ENCODE measurements at places on chromosomes 13 and 19.

DNA sequence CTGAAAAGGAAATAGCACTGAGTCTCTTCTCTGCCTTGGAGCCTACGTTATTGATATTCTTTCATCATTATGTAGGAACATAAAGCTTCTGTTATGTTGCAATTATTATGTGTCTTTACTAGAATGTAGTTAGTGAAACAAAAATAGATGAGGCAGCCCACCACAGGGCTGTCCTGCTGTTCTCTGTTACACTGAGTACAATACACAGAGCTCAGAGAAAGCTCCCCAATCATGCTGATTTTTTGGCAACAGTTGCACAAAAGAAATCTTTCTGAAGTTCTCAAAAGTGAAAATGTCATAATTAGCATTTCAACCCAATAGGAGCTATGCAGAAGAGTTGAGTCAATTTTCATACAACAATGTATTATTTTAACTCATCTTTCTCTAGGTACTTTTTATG is 119.5 kb downstream of the EFNB2 start:
- DNase-seq = no peak

- DNase-seq = no peak
These were observed 1640.0 kb upstream of the PRR20A start for GRCh38 chr13:55500694-55501093.

- DNase-seq = no peak
These were observed 32.5 kb downstream of the ZNF527 start for GRCh38 chr19:37403403-37403802.

- peak; percentile 23 for DNase-seq
These were observed 50.5 kb upstream of the UBE2L5 start for GRCh38 chr13:30371649-30372265.

DNA sequence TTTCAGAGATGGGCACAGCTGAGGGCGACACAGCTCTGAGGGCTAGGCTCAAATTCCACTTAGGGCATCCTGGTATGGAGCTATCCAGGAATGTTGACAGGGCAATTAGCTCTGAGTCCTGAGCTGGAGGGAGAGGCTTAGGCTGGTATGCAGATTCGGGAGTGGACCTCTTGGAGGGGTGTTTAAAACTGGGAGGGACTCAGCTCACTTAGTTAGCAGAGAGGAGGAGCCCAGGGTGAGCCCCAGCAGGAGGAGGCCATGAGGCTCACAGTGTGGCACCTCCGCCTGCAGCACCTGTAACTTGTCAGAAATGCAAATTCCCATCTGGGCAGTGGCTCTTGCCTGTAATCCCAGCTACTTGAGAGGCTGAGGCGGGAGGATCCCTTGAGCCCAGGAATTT is 10.2 kb upstream of the NOP53 start:
- no peak for DNase-seq

GRCh38 chr19:4229179-4229931 is at the start of gene EBI3:
EBI3 (plus strand) TSS chr19:4229523; CDS start chr19:4229551, 28 bp downstream.
- no peak for DNase-seq

GRCh38 chr19:1668486-1669270 is 16.3 kb upstream of the TCF3 start:
- DNase-seq = no peak

- DNase-seq = no peak
These were observed 30.7 kb downstream of the SLC25A42 start for GRCh38 chr19:19094513-19094912.

DNA sequence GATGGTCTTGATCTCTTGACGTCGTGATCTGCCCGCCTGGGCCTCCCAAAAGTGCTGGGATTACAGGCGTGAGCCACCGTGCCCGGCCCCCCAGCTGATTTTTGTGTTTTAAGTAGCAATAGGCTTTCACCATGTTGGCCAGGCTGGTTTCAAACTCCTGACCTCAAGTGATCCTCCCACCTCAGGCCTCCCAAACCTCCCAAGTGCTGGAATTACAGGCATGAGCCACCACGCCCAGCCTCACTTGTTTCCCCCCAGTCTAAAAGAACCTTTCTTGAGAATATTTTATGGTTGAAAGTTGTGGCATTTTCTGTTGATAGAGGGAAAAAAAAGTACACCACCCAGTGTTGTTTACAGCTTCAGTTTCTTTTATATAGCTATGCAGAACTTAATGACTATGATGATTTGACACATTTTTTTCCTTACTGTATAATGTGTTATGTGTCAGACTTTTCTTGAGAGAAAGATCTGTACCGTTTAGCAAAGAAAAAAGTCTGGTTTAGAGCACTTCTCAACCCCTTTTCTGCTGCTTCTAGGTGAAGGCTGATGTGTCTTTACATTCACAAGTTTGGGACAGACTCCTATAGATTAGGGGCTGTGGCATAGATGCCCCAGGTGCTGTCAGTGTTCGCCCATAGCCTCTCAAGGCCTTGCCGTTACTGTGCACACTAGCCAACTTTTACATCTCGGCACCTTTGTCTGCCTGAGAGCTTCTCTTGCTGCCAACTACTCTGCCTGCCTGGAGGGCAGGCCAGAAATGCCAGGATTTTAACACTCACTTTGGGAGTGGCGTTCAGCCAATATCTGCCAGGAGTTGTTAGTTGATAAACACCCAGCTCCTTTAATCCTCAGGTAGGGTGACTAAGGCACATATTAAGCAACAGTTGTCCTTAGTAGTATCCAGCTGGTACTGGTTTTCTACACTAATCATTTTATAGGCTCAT is 33.0 kb downstream of the KCTD4 start:
- peak; percentile 92 for DNase-seq

- no peak for DNase-seq
These were observed 4.3 kb downstream of the HAUS8 start for GRCh38 chr19:17070912-17071311.

- DNase-seq = no peak
These were observed 114.2 kb downstream of the RAP2A start for GRCh38 chr13:97548138-97548537.

- DNase-seq = no peak
These were observed 308.4 kb downstream of the FGF9 start for GRCh38 chr13:21979161-21979806.

GRCh38 chr13:64626105-64626504 is 2604.0 kb downstream of the PCDH9 start:
- DNase-seq = no peak

- peak; percentile 79 for DNase-seq
These were observed 24.6 kb downstream of the BICRA start for GRCh38 chr19:47633517-47633916.

DNA sequence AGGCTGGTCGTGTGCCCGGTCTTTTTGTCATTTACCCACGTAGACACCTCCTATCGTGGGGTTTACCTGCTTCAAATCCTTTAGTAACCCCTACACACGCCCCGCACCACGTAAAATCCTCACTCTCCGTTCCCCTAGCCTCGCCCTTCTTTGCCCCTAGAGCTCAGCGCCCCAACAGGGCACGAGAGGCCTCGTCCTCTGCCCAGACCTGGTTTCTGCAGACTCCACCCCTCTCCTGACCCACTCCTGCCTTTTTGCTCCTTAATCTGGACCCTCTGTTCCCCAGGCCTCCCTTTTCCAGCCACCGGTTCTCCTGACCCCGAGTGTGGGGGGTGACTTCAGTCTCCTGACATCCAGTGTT is 412 bp downstream of the ZNF528 start:
- DNase-seq = no peak

- no peak for DNase-seq
These were observed 75.1 kb downstream of the URI1 start for GRCh38 chr19:30017172-30017571.

DNA sequence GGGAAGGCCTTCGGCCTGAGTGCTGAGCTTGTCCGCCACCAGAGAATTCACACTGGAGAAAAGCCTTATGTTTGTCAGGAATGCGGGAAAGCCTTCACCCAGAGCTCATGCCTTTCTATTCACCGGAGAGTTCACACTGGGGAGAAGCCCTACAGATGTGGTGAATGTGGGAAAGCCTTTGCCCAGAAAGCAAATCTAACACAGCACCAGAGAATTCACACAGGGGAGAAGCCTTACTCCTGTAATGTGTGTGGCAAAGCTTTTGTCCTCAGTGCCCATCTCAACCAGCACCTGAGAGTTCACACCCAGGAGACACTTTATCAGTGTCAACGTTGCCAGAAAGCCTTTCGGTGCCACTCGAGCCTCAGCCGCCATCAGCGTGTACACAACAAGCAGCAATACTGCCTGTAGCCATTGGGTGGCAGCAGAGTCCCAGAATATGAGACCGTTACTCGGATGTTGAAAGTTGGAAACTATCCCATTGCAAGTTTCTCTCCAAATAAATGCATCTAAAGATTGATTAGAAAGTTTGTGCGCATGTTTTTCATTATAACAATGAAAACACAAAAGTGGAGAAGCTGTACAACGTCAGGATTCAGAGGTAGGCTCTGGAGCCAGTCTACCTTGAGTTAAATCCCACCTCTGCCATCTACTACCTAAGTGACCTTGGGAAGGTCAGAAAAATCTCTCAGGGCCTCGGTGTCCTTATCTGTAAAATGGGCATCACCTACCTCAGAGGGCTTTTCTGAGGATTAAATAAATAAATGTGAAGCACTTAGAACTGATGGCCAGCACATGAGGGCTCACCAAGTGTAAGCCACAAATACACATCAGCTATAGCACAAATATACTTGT is 21.1 kb downstream of the ZNF473 start:
- DNase-seq = peak; percentile 94

- DNase-seq = no peak
These were observed 1.9 kb upstream of the PGPEP1 start for GRCh38 chr19:18338541-18338940.

DNA sequence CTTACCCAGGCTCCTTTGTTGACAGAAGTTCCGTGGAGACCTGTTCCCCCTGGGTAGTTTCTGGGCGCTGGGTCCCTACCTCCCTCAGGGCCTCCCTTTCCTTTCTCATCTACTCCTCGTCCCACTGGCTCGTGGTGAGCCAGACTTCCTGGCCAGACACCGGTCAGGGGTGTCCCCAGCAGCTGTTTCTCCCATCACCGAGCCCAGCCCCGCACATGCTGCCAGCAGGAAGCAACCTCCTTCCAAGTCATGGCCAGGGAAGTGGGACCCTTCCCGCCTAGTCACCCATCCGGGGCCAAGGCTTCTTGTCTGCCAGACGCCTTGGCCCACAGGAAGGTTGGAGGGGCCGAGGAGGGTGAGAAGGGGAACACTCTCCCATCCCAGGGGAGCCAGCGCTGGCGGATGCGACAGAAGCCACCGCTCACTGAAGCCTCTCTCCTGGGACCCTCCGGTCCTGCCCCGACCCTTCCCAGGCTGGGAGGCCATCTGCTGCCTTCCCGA is 5.7 kb downstream of the PAK4 start:
- DNase-seq = no peak

- DNase-seq = no peak
These were observed 7.7 kb downstream of the KDM4B start for GRCh38 chr19:4976401-4977298.

- no peak for DNase-seq
These were observed 315 bp downstream of the ZNF492 start for GRCh38 chr19:22634450-22634827.

DNA sequence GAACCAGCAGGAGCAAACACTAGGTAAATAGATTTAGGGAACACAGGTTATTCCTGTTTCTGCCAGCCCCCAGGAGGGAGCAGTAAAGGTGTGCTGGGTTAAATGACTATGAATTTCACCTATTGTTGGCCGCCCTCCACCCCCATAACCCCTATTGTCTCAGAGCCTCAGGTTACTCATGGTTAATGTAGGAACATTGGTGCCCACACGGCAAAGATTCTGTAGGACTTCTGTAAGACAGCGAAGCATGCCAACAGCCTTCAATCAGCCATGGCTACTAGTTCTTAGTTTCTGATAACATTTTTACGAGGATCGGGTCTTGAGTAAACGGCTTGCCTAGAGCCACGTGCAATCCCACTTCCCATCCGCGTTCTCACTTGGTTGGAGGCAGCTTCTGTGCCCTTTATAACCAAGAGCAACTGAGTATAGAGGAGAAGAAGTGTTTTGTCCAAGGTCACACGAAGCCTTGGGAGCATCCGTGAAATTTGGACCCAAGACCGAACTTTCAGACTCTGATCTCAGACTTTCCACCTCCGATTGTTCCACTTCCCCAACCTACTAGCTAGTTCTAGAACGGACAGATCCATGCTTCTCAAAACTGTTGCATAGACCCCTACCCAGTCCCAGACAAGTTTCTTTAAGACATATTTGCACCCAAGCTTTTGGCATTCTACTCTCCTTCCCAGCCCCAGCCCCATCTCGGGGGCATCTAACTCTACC is 5.1 kb upstream of the CACNG8 start:
- no peak for DNase-seq

GRCh38 chr13:60347690-60348089 is 49.3 kb upstream of the TDRD3 start:
- no peak for DNase-seq

DNA sequence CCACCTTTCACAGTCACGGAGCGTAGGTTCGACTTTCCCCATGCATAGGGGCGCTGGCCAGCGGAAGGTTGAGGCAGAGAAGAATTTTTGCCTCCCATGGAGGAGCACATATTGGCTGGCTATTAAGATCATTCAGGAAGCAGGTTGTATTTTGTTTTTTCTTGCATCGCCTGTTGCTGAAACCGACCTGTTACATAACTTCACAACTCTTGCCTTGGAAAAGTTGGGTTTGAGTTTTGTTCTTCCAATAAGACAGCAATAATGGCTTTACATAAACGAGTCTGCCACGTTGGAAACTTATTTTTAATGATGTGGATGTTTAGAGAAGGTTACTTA is 1.4 kb downstream of the UPF1 start:
- peak; percentile 8 for DNase-seq

DNA sequence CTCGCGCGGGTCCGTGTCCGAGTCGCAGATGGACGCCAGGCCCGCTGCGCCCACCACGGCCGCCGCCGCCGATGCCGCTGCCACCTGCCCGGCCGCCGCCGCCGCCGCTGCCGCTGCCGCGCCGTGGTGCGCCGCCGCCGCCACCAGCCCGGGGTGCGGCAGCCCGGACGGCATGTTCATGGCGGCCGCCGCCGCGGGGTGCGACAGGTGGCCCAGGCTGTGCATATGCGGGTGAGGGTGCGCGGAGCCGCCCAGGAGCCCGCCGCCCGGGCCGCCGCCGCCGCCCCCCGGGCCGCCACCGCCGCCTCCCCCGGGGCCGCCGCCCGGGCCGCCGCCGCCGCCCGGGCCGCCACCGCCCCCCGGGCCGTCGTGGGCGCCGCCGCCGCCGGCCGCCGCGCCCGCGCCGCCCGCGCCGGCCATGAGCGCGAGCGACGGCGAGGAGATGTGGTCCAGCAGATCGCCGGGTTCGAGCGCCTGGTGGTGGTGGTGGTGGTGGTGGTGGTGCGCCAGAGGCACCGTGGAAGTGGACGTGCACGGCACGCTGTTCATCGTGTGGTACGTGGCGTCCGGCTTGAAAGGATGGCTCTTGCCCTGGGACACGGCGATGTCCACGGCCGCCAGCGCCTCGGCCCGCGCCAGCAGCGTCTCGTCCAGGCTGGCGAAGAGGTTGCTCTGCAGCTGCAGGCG is 1.3 kb downstream of the POU4F1 start:
- DNase-seq = no peak

DNA sequence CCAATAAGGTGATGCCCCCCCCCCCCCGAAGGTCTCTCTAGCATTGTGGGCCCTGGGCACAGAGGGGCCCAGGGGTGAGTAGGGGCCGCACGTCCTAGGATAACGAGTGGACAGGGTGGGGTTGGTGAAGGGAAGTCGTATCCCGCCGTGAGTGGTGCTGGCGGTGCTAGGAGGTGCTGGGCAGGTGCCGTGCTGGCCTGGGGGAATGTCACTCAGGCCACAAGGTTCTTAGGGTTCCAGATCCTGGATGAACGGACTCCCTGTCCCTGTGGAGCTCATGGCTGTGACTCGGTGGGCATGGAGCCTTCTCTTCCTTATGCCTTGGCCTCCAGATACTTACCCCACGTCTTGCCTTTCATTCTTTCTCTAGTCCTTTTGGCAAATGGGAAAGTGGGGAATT is 157.4 kb upstream of the SOX1 start:
- no peak for DNase-seq

- DNase-seq = no peak
These were observed 14.4 kb downstream of the MEF2B start for GRCh38 chr19:19155495-19156219.

GRCh38 chr13:107208889-107209288 is 641.0 kb upstream of the ARGLU1 start:
- no peak for DNase-seq
